ENCODE measurements at places on chromosomes 7 and 10.

DNA sequence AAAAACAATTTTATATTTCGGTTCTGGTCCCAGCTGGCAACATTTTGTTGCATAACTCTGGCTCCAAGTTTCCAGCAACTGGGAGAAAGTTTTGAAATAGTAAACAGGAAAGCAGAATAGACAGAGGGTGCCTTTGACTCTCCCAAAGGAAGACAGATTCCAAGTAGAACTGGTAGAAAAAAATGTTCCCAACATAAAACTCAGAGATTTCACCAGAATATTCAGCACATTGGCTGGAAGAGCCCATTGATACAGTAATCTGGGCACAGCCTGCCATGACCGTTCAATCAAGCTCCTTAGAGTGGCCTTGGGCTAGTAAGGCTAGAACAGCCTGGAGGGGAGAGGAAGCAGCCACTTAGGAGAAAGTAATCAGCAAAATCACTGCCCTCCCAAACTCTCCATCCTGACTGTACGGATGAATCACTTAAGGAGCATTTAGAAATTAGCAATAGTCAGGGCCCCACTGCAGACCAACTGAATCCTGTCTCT, 120.4 kb downstream of the CUBN start:
- no peak for DNase-seq

DNA sequence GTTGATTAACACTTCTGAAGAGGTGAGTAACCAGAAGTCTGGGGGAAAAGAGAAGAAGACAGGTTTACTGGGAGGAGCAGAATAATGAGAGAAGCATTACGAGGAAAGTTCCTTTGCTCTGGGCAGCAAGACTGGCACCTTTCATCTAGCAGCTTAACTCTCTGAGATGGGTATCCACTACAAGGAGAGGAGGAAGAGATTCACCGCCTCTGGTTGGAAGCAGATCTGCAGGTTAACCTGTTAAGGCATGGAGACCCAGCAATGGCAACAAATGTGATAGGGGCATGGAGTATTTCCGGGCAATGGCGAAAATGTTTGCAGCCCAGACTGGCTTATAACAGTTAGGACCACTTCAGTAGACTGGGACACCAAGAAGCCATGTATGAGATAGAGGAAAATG, 162.2 kb downstream of the TFEC start:
- DNase-seq, result no peak

GRCh38 chr10:49441488-49442476, 45.9 kb upstream of the DRGX start:
- peak; percentile 29 for DNase-seq

DNA sequence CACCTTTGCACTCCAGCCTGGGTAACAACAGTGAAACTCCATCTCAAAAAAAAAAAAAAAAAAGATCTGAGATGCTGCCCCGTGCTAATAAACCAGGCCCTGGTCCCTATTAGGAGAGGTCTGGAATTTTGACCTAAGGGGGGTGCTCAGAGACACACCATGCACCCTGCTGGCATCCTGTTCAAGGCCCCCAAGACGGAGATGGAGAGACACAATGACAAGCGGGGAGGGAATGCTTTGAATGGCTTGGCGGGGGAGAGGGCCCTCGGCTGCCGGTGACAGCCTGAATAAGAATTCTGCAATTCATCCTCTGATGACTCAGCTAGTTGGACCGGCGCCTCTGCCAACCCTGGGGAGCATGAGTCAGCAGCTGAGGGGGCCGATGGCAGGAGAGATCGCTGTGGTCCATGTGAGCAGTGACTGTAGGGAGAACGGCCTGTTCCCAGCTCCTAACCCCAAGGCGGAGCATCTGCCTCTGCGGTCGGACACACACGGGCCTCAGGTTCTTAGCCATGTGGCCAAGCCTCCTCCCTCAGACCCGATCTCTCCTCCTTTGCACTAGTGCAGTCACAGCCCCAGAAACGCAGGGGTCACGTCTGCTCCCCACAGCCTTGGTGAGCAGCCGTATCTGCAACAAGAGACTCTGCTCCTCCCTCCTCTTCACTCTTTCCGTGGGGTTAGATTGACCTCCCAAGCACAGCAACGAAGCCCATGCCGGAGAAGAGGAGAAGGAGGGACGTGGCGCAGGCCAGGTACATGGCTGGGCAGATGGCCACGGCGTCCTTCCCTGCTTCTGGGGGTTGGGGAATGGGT, 14.9 kb downstream of the TRIM56 start:
- DNase-seq, result peak; percentile 96

GRCh38 chr7:37371755-37372154, 76.9 kb downstream of the ELMO1 start:
- DNase-seq, result no peak

DNA sequence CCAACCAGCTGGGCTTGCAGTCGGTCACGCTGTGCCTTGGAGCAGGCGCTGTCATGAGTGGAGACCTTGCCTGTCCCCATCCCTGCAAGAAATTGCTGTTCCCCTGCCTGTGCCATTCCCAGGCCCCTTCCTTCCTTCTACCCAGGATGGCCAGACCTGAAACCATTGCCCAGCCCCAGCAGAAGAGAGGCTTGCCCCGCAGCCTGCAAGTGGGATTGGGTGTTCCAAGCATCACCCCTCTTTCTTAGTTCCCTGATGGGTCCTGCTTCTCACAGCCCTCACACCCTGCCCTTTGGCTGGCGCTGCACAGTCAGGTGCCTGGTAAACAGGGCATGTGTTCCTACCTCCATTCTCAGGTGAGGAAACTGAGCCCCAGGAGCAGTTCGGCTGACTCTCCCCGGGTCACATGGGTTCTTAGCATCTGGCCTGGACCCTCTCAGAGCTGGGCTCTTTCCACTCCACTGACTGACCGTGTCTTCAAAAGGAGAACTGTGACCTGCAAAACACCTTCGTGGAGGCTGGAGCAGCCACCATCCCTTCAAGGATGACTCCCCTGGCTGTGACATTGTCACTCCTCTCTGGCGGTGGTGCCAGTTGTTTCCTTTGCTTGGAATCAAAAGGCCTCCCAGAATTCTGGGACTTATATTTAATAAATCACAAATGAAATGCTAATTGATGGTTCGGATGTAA, 41.9 kb upstream of the PDCD4 start:
- DNase-seq, result no peak

- no peak for DNase-seq
Measured at GRCh38 chr10:1044146-1044545, 4.8 kb downstream of the IDI1 start.

GRCh38 chr7:5574770-5575269, 151.2 kb upstream of the TNRC18 start:
- peak; percentile 69 for DNase-seq

- no peak for DNase-seq
Measured at GRCh38 chr7:69732203-69732602, 133.9 kb downstream of the AUTS2 start.

- DNase-seq, result peak; percentile 73
Measured at GRCh38 chr7:40815512-40815911, 680.7 kb downstream of the SUGCT start.

GRCh38 chr7:130490888-130491804, 739 bp upstream of the MEST start:
- peak; percentile 92 for DNase-seq

DNA sequence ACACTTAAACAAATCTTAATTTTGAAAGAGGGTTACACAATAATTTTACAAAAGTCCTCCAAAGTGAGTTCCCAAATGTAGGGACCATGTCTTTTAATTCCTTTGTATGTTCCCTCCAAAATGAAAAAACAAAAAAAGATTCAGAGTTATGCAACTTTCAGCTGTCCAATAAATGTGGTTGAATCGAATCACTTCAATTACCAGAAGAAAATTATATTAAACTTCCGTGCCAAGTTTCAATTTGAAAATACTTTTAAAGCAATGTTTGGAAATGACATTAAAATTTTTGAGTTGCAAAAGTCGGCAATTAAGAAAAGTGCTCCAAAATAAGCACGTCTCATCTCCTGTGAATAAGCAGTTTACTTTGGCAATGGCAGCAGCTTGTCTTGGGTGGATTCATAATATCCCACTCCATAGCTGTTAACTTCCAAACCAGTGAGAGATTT, 60.3 kb upstream of the C1GALT1 start:
- DNase-seq, result no peak
